ELF-1 (cell line): ENCODE measurements at places on chromosomes 7 and 10.

GRCh38 chr7:151888079-151889067 lies 11.5 kb upstream of the PRKAG2 start:
- DNase-seq, result peak; percentile 26

DNA sequence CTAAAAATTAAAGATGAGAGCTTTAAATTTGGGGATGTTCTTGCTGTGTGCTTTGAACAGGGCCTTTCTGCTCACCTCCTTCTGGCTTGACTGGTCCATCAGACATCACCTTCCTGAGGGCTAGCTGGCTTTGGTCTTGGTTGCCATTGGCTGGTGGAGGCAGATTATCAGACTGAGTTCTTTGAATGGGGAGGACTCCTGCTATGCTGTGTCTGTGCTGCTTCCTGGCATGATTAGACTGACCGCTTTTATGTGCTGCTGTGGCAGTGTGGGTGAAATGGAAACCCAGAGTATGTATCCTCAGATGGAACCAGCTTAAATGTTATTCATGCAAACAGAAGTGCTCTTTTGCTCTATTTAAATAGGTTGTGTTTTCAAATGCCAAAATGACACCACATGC lies 341.6 kb downstream of the PCLO start:
- DNase-seq, result no peak

DNA sequence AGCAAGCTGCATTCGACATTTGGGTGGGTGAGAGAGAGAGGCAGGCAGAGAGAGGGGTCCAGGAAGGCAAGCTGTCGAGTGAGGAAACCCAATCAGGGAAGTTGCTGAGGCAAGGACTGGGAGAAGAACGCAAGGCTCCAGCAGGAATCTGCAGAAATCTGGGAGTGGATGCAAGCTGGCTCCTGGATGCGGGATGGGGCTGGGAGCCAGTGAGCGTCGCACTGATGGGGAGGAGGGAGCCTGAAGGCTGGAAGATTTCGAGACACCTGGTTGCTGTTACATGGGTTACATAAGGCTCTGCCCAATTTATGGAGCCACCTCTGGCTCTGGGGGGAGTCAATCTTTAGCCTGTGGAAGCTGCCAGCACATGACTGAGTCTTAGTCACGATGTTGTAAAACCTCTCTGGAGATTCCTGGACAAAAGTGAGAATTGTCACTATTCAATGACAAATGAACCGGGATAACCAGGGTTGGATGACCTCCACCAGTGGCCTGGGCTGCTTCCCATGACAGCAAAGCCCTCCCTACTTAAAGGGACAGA lies 51.1 kb upstream of the ADRB1 start:
- DNase-seq, result no peak

DNA sequence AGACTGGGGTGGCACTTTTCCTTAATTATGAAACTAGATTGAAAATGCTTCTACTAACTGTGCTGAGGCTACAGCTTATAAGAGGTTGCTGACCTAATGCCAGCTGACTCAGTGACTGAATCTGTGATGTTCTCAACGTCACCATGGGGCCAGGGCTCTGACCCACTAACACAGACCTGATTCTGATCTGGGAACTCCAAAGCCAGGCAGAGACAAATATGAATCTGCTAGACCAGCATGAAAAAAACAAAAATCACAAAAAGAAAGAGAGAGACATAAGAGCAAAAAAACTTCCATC lies 16.1 kb downstream of the USP6NL start:
- DNase-seq, result no peak

- no peak for DNase-seq
These were observed 91.3 kb downstream of the AVL9 start for GRCh38 chr7:32586291-32587221.

GRCh38 chr7:1593091-1593866 lies 23.4 kb upstream of the PSMG3 start:
- peak; percentile 38 for DNase-seq

GRCh38 chr7:2087744-2088143 lies 145.0 kb downstream of the MAD1L1 start:
- no peak for DNase-seq

GRCh38 chr7:131613909-131614308 lies 57.5 kb upstream of the PODXL start:
- no peak for DNase-seq
